ENCODE measurements at places on chromosomes 7 and 10. TPM values are rescaled to one million over a fixed set of nuclear protein-coding genes. Genes with fewer than 3 reads are reported as not detected.

GPR85 gene
- total RNA-seq, result 0.94 TPM

DNA sequence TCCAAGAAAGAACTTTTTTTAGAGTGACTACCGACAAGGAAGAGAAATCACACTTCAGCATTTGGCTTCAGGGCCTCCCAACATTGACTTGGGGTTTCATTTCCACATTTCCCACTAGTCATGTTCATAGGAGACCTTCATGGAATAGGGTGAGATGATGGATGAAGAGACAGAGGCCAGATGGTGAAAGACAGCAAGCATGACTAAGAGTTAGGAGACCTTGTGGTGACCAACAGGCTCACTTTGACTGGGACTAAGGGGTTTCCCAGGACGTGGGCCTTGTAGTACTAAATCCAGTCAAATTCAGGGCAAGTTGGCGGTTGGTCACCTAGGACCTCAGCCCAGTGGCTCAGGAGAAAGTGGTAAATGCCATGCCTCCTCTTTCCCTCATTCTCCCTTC is 3.0 kb upstream of the GIMAP5 start:
- no peak for DNase-seq

DNA sequence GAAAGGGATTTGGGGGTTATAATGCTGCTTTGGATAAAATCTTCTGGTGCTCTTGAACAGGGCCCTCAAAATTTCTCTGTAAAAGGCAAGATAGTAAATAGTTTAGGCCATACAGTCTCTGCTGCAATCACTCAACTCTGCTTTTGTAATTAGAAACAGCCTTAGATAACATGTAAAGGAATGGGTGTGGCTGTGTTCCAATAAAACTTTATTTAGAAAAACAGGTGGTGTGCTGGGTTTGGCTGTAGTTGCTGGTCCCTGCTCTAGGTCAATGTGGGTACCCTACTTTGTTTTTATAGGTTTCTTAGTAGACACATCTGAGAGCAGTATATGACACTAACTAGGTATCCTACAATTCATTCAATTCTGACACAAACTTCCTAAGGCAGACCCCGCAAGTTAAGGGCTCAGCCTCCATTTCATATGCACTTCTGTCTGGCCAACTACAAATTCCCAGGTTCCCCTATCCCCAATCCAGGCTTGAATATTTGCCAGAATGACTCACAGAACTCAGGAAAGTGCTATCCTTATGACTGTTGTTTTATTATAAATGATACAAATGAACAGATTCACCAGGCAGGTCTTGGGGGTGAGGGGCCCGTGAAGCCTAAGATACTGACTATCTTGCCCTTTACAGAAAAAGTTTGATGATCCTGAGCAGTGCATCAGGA is 349.9 kb downstream of the RPS24 start:
- DNase-seq, result no peak

DNA sequence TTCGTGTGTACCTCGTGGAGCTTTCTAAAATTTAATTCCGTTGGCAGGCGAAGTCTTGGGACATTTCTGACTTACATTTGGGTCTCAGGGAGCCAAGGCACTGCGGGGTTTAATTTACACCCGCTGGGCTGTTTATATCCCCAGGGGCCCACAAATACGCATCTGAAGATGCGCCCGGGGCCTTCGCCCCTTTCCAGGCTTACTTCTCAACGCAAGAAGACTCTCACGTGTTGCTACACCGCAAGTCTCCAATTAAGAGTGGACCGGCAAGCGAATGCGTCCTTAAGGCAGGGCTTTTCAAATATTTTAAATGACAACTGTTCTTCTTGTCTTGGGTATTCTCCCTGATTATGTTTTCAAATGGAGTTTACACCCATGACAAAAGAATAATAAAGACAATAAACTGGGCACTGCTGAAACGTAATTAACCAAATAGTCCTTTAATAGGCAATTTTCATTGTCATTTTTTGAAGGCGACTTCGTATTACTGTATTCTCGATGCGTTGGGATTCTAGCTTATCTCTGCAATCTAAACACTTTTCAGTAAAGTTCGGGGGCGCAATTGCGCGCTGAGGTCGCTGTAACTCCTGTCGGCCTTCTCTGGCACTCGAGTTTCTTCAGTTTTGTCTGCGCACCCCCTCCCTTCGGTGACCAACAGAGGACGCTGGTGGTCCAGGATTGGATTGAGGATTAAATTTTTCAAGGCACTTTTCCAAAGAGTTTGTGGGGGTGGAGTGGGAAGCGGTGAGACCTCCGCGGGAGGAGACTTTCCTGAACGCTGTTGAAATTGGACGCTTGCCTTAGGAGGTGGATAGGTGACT is 837 bp upstream of the IGFBP3 start:
- DNase-seq, result peak; percentile 57

GRCh38 chr10:4141471-4141870 is 356.5 kb upstream of the KLF6 start:
- DNase-seq, result no peak

- DNase-seq, result no peak
Measured at GRCh38 chr10:88670497-88670896, 6.3 kb downstream of the LIPF start.

DNA sequence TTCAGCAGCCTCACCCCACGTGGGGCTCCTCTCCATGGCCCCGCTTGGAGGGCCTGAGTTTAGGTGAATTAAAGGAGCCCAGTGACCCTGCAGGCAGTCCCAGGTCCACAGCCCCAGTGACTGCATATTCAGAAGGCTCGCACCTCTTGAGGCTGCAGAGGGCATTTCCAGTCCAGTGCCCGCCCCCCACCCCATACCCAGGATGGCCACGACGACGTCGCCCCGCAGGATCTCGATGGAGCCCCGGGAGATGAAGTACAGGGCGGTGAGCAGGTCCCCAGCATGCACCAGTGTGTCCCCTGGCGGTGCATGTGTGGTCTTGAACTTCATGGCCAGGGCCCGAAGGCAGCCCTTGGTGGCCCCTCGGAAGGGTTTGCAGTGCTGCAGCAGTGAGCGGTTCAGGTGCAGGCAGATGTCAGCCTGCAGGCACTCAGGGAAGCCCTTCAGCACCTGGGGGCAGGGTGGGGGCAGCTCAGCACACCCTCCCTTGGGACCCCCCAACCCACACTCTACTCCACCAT is 28.1 kb downstream of the KCNH2 start:
- DNase-seq, result no peak

- DNase-seq, result no peak
Measured at GRCh38 chr10:13000431-13000830, 1.1 kb downstream of the CCDC3 start.

- no peak for DNase-seq
Measured at GRCh38 chr7:83824214-83824613, 175.3 kb upstream of the SEMA3E start.

All from heart right ventricle (tissue), 16 donors.